ENCODE measurements at places on chromosomes 2 and 18.

DNA sequence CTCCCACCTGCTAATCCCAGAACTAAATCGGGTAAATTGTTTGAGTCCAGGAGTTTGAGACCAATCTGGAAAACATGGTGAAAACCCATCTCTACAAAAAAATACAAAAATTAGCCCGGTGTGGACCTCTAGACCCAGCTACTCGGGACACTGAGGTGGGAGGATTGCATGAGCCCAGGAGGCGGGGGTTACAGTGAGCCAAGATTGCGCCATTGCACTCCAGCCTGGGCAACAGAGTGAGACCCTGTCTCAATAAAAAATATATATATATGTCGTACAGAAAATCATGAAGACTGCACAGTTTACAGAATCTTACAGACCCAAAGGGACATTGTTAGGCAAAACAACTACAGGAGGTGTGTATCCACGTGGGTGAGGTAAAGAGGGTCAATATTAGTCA, 4.0 kb upstream of the DPY30 start:
- DNase-seq, result no peak

DNA sequence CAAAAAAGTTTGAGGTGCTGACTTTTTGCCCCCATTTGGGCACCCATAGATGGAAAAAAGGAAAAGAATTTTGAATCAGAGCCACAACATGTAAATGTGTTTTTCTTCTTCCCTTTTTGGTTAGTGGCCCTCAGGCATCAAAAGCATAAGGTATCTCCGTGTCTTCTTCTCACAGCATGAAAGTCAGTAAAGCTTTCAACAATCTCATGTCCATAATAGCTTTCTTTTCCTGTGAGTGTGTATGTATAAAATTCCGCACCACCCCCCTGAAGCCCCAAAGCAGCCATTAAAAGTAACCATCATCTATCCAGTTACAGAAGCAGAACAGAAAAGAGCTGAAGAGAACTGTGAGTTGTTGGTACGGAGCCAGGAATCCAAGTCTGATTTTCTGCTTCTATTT, 1539.7 kb upstream of the ACVR2A start:
- DNase-seq, result no peak

DNA sequence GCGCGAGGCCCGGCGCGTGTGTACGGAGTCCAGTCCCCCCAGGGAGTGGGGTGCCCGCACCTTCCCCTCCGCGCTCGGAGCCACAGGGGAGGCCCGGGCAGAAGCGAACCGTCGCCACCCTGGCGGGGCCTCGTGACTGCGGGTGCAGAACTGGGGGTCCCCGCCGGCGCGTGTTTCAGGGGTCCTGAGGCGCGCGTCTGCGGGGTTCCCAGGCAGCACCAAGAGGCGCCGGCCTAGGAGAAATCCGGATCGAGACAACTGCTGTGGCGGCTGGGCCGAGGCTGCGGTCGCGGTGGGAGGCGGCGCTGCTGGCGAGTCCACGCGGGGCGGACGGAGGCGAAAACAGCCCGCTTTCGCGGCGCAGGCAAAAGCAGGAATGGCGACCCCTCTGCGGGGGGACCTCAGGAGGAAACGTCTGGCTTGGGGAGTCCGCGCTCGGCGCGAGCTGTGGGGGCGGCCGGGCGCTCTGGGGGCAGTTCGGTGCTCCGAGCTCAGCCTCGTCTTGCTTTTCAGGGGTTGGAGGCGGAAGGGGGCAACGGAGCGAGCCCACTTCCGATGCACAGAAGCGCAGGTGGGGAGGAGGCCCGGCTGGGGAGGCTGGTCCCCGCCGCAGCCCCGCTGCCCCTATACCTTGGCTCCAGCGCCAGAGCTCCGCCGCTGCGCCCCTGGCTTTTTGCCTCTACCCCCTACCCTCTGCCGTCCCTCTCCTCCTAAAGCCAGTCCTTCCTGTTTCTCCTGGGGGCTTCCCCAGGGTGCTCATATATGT, 81.5 kb upstream of the LDLRAD4 start:
- no peak for DNase-seq

GRCh38 chr2:106272216-106272807, 78.2 kb upstream of the UXS1 start:
- no peak for DNase-seq

- DNase-seq, result no peak
Measured at GRCh38 chr18:47842836-47843235, 87.6 kb downstream of the SMAD2 start.

DNA sequence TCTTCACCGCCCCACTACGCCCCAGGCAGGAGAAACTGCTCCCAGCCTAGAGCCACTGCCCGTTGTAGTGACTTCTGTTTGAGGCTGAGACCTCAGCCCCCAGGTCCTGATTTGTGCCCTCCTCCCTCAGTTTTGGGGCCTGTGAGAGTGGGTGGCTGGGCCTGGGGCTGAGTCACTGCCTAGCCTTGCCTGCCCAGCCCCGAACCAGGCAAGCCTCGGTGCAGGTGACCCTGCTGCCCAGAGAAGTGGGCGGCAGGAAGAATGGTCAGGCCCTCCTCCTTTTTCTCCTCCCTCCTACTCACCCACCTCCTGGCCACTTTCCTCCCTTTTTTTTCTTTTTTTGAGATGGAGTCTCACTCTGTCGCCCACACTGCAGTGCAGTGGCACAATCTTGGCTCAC, 66.6 kb downstream of the ZFP36L2 start:
- no peak for DNase-seq

DNA sequence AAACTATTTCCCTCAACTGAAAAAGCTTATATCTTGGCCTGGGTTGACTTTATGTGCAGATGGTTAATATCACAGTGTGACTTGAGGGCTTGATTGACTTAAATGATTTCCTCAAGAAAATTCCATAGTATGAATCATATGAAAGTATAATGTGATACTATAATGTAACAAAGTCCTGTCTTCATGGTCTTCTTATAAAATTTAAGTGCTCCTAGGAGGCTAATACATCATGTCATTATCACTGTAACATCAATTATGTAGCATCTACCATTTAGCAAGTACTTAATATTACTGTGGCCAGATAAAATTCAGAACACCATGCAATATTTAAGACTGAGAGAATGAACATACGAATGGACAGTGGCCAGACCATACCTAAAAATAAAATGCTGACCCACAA, 276.1 kb downstream of the RIT2 start:
- no peak for DNase-seq

- DNase-seq, result no peak
Measured at GRCh38 chr2:190499273-190499672, 35.2 kb downstream of the NEMP2 start.

GRCh38 chr2:240255811-240256703, 115.6 kb upstream of the OTOS start:
- no peak for DNase-seq

GRCh38 chr2:96264656-96265348, 995 bp downstream of the TMEM127 start:
- DNase-seq, result no peak

GRCh38 chr2:53600815-53601214, 166.8 kb upstream of the CHAC2 start:
- no peak for DNase-seq

GRCh38 chr2:160264308-160264707, 64.2 kb upstream of the ITGB6 start:
- DNase-seq, result no peak

DNA sequence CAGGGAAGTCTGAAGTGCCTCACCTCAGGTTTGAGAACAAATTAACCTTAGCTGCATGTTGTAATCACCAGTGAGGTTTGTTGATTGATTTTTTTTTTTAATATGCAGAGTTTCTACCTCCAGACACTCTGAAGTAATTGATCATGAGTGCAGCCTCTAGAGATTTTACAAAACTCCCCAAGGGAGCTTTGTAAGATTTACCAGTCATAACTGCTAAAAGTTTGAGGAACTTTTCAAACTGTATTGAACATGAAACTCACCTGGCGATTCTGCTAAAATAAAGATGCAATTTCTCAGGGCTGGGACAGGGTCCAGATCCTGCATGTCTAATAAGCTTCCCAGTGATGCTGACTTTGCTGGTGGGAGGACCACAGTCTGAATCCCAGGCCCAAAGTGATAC, 339.6 kb upstream of the DCC start:
- no peak for DNase-seq

GRCh38 chr2:19989342-19989666, 601 bp downstream of the WDR35 start:
- DNase-seq, result no peak

DNA sequence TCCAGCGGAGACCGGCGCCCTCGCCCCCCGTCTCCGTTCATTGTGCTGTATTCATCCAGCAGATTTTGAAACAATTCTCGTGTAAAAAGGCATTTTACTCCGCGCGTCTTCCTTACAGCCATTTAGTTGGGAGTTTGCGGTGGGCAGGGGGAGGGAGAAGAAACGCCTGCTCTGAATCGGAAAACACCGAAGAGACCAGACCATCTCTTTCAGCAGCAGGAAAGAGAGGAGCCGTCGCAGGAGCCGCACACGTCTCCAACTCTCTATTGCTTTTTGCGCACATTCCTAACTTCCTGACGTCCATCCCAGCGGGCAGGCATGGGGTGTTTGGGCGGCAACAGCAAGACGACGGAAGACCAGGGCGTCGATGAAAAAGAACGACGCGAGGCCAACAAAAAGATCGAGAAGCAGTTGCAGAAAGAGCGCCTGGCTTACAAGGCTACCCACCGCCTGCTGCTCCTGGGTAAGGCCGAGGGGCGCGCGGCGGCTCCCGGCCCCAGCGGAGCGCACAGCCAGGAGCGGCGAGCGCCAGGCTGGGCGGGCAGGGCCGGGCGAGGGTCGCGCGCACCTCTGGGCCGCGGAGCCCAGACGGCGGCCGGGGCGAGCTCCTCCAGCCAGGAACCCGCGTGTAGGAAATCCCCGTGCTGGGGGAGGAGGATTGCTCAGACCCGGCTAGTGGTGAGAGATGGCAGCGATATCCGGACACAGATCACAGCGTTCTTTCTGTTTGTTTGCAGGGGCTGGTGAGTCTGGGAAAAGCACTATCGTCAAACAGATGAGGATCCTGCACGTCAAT, 63.2 kb downstream of the GNAL start:
- DNase-seq, result no peak

DNA sequence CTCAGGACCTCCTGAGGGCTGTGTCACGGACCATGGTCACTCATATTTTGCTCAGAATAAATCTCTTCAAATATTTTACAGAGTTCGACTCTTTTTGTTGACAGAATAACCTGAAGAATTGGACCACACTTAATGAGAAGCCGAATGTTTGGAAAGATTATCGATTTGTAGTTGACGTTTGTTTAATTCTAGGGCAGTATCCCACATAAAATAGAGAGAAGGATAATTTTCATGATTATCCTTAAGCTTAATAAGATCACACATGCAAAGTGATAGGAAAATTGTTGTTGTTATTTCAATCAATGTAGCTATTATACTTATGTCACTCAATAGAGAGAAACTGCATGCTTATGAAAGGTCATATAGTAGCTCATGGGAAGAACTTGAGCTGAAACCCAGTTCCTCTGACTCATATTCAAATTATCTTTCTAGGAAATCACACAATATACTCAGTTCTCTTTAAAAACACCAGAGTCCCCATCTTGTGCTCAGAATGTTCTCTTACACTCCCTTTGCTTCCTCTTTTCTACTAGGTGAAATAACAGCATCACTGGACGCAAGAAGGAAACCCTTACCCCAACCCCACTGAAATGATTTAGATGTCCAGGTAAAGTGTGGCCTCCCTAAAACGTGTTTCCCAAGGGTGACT, 982.1 kb downstream of the TSN start:
- DNase-seq, result no peak

- DNase-seq, result no peak
Measured at GRCh38 chr18:46672062-46672970, 15.3 kb upstream of the LOXHD1 start.

DNA sequence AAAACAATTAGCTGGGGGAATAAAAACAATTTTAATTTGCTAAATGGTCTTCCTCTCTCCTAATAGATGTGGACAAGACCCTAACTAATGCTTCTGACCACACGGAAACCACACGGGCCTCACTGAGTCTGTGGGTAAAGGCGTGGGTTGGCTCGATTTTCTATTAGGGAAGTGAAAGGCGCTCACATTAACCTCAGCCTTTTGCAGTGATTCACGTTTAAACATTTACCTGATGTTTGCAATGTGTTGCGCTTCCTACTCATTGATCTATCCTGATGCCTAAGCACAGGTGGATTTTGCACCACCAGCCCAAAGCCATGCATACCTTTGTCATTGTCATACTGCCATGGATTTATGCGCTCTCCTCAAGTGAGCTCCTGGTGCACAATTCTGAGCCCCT, 35.6 kb upstream of the NRP2 start:
- DNase-seq, result no peak

- DNase-seq, result no peak
Measured at GRCh38 chr2:212730994-212731393, 192.4 kb upstream of the ERBB4 start.

DNA sequence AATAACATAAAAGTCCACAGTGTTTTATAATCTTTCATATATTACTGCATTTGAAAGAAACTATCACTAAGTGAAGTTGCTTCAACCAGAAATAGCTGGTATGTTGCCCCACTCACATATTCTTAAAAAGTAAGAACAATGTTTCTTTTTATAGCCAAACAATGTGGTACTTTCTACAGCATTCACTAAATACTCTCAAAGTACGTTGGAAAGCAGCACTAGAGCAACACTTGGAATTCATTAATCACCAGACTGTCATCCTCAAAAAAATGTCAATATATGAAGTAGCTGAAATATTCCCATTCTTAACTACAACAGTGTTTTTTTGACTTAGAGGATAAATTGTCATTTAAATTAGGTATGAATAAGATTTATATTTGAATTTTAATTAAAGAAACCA, 32.8 kb downstream of the COBLL1 start:
- no peak for DNase-seq

- DNase-seq, result no peak
Measured at GRCh38 chr2:6977113-6977741, 60.0 kb downstream of the RNF144A start.

- DNase-seq, result no peak
Measured at GRCh38 chr18:79199691-79200374, 130.6 kb downstream of the ATP9B start.

DNA sequence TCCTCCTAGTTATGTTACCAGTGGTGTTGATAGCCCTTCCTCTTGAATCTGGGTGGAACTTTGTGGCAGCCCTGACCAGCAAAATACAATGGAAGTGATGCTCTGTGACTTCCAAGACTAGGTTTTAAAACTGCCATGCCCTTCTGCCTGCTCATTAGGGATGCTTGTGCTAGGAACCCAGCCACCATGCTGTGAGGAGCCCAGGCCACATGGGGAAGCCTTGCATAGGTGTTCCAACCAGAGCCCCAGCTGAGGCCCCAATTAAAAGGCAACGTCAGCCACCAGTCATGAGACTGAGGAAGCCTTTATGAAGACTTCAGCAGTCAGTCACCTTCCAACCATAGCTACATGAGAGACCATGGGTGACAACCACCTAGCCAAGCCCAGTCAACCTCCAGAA, 14.0 kb upstream of the MAPRE2 start:
- no peak for DNase-seq

GRCh38 chr2:42309366-42309765, 51.7 kb downstream of the COX7A2L start:
- DNase-seq, result no peak

GRCh38 chr2:73020306-73020656, 51.2 kb downstream of the SFXN5 start:
- no peak for DNase-seq

DNA sequence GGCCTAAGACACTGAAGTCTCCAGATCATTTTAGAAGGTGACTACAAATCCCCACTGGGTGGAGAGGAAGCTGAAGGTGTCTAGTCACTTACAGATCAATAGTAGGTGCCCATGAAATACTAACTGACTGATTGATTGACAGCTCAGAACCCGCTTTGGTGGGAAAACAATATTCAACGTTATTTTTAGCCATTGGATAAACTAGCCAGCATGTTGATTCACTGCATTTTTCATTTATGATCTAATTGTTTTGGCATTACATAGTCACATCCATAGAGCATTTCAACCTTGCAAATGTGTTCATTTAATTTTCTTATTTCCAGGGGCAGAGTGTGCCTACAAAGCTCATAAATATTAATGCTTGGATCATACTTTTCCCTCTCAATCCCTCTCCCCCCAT, 162.3 kb downstream of the MREG start:
- no peak for DNase-seq
